ENCODE measurements at places on chromosomes 5 and 9.
A peak's percentile ranks its signal among the peaks of the same experiment; 100 is the strongest.

- DNase-seq: no peak
Measured at GRCh38 chr5:32612134-32612888, 27.0 kb downstream of the SUB1 start.

GRCh38 chr9:27432308-27432707 lies 91.8 kb upstream of the IFNK start:
- DNase-seq: peak; percentile 75

DNA sequence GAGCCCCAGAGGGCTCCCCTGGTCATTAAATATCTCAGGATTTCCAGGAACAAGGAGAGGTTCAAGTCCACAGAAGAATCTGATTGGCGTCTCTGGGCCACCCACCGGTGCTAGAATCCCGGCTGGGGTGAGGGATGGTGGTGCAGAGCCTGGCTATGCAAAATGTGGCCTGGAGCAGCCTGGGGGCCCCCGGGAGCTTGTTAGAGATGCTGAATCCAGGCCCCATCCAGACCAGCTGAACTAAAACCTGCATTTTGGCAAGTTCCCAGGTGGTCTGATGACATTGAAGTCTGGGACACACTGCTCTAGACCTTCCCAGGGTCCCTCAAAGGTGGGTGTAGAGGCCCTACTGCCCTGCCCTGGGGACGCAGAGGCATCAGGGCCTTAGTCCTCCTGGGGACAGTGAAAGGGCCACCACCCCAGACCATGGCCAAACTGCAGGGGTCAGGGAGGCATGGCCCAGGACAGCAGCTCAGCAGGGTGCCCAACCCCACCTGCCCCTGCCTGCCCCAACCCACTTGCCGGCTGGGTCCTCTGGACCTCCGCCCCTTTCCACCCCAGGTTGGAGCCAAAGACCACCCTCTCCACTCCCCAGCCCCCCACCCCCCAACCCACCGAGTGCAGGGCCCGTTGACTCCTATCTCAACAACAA lies 34.7 kb downstream of the ADAMTS2 start:
- no peak for DNase-seq

- DNase-seq: no peak
Measured at GRCh38 chr9:134374301-134375010, 48.2 kb downstream of the RXRA start.

DNA sequence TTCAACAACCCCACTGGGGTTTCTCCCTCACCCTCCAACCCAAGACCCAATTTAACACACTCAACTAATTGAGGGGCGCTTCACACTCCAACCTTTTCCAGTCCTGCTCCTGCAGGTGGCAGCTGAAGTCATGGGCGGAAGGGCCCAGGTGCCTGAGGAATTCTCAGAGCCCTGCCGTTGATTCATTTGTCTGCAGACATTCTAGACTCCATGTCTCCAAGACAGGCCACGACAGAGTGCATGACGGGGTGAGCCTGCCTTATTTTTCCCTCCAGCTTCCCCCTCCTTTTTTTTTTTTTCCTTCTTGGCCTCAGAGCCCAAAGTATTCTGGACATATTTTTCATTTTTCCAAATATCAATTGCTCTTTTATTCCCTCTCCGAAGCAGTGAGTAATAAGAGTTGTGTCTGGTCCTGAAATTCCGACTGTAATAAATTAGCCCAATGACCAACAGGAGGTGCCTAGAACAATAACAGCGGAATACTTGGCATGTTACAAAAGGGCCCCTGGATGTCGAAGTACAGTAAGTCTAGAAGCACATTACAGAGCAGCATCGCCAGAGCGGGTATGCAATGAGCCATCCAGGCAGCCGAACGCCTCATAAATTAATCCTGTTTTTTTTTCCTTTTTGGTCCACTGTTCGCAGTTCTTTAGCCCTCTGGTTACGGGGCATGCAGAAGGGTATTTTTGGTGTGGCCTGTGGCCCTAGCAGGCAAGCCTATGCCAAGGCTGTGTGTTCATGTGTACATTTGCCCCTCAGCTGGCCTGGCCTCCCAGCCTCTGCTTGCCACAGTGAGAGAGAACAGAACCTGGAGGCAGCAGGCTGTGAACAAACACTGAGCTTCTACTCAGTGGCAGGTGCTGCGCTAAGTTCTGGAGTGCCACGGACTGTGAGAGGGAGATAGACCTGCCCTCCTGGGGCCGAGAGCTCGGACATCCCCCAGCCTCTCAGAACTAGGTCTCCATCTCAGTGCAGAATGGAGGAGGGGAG lies 8.6 kb upstream of the SMIM23 start:
- no peak for DNase-seq

- no peak for DNase-seq
Measured at GRCh38 chr5:10920400-10920799, 159.4 kb upstream of the DAP start.

DNA sequence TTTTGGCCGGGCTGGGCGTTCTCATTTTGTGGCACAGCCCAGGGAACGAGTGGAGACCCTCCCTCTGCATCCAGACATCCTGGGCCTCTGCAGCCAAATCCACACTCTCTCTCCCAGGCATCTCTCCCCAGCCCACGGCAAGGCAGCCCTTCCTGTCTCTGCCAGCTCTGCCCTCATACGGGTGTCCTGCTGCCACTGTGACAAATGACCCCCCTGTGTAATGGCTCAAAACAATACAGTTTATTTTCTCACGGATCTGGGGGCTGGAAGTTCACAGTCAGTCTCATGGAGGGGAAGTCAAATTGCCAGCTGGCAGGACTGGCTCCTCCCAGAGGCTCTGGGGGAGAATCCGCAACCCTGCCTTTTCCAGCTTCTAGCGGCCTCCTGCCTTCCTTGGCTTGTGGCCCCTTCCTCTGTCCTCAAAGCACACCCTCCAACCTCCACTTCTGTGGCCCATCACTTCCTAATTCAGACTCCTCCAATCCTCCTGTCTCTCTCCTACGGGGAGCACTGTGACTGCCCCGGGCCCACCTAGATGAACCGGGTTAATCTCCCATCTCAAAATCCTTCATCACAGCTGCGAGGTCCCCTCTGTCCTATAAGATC lies 70.2 kb upstream of the COL5A1 start:
- no peak for DNase-seq

- no peak for DNase-seq
Measured at GRCh38 chr5:66224274-66224673, 80.2 kb downstream of the SREK1 start.

DNA sequence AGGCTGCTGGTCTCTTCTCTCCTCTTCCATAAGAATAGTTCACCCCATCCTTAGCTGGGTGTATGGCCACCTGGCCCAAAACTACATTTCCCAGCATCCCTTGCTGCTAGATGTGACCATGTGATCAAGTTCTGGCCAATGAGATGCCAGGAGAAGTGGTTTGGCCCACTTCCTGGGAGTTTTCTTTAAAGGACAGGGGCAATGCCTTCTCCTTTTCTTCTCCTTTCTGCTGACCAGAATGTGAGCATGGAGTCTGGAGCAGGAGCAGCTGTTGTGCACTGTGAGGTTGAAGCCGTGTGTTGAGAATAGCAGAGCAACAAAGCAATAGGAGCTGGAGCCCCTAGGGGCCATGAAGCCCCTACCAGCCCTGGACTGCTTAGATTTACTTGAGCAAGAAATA lies 36.8 kb downstream of the C9orf50 start:
- DNase-seq: no peak

DNA sequence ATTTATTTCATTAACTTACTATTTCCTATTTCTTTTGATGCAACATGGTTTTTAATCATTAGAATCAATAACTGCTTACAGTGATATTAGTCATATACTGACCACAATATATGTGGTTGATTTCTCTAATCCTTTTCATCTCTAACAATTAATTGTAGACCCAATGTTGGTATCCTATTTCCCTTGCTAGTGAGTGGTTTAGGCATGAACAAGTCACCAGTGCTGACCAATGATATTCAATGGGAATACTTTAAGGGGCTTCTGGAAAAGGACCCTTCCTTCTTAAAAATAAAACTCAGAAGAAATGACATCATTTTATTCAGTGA lies 672.4 kb upstream of the GRAMD2B start:
- DNase-seq: no peak

DNA sequence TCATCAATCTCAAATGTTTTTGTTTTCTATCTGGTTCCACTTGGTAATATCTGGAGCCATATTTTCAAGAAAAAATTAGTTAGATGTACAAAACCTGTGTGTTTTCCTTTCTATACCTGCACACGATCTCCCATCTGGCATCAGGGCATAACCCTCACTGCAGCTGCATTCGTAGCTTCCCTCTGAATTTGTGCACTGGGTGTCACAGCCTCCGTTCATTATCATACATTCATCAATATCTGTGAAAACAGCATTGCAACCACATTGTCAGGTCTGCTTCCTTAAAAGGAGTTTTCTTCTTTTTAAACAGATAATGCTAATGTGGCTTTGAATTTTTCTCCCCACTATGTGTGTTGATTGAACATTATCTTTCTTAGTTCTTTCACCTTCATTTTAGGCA lies 202.7 kb downstream of the FBN2 start:
- no peak for DNase-seq

GRCh38 chr9:106816524-106816923 lies 46.4 kb upstream of the ZNF462 start:
- DNase-seq: no peak

DNA sequence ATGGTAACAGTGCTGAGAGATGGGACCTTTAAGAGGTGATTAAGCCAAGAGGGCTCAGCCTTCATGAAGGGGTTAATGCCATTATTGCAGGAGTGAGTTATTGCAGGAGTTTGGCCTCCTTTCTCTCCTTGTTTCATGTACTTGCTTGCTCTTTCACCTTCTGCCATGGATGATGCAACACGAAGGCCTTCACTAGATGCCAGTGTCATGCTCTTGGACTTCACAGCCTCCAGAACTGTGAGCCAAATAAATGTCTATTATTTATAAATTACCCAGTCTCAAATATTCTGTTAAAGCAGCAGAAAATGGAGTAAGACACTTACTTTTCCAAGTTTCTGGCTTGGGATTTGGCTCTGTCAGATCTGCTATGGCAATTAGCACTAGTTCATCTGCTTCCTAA lies 38.4 kb upstream of the RECK start:
- DNase-seq: no peak

DNA sequence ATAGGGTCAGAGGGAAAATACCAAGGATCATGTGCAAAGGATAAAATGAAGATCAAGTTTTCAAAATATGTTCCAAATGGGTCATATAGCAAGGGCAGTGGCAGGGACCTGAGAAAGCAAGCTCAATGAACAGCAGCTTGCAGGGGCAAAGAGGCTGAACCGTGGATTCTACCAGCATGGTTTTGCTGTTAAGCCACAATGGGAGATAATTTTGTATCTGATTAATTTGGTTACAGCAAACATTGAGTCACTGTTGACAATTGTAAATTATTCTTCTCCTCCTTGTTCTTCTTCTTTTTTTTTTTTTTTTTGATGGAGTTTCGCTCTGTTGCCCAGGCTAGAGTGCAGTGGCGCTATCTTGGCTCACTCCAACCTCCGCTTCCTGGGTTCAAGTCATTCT lies 18.4 kb upstream of the ERAP2 start:
- no peak for DNase-seq

GRCh38 chr5:173781432-173781815 lies 106.7 kb upstream of the CPEB4 start:
- DNase-seq: no peak

DNA sequence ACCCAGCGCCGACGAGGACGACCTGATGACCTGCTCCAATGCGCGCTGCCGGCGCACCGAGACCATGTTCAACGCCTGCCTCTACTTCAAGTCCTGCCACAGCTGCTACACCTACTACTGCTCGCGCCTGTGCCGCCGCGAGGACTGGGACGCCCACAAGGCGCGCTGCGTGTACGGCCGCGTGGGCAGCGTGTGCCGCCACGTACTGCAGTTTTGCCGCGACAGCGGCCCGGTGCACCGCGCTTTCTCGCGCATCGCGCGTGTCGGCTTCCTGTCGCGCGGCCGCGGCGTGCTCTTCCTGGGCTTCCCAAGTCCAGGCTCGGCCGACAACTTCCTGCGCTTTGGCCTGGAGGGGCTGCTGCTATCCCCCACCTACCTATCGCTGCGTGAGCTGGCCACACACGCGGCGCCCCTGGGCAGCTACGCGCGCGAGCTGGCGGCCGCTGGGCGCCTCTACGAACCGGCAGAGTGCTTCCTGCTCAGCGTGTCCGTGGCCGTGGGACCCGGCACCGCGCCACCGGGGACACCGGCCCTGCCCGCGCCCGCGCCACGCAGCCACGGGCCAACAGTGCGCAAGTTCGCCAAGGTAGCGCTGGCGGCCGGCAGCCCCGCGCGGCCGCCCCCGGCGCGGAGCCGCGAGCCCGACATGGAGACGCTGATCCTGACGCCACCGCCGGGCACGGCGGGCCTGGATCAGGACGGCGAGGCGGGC lies 2.7 kb upstream of the PHPT1 start:
- DNase-seq: no peak

DNA sequence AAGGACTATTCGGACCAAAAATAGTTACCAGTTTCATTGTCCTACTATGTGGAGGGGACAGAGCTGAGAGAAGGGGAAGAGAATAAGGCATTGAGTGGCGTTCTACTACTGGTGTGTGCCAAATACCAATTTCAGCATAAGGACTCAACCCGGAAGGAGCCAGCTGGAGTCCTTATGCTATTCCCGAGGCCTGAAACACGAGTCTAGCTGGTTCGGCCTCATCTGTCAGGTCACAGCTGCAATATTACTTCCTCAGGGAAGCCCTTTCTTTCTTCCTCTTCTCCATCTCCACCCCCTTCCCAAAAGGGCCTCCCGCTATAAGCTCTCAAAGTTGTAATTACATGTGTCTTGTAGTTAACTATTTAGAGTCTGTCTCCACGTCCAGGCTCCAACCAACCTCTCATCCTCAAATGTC lies 20.5 kb upstream of the FER start:
- no peak for DNase-seq

DNA sequence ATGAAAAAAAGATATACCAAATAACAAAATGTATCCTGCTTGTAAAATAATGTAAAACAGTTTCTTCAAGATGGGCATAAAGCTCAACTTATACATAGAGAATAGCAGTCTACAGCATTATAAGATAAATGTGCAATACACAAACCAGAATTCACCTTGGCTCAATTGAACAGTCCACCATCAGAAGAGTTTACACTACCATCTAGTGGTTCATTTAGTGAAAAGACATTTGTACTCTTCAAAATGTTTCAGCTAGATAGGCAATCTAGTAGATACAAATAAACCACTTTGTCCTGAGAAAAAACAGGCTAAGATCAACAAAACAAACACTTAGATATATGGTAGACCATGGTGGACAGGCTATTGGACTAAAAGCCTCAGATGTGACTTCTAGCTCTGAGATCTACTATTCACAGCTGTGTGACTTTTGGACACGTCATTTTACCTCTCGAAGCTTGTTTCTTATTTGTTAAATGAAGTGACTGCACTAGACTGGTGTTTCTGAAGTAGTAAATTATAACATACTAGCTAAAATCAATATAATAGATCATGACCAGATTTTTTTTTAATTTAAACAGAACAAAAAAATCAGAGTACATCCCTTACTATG lies 22.1 kb upstream of the TPD52L3 start:
- no peak for DNase-seq

DNA sequence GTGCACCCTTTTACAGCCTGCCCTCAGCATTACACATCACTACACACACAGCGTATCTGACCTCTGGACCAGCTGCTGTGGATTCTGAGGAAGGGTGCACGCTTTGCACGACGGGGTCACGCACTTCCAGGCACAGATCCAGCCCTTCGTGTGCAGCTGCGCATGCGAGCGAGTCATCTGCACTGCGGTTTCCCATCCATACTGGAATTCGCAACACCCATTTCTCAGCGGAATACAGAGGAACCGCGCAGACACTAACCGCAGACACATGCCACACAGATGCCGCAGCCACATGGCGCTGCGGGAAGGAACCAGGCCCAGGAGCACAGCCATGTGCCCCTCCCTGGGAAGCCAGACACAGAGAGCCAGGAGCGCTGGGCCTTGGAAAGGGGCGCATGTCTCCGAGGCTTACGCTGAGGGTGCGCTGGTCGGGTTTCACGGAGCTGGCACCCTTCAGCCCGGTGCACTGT lies 43.5 kb downstream of the PNPLA7 start:
- DNase-seq: no peak
